ENCODE measurements at places on chromosomes 6 and 20. TPM values are rescaled to one million over a fixed set of nuclear protein-coding genes. Genes with fewer than 3 reads are reported as not detected.

DNA sequence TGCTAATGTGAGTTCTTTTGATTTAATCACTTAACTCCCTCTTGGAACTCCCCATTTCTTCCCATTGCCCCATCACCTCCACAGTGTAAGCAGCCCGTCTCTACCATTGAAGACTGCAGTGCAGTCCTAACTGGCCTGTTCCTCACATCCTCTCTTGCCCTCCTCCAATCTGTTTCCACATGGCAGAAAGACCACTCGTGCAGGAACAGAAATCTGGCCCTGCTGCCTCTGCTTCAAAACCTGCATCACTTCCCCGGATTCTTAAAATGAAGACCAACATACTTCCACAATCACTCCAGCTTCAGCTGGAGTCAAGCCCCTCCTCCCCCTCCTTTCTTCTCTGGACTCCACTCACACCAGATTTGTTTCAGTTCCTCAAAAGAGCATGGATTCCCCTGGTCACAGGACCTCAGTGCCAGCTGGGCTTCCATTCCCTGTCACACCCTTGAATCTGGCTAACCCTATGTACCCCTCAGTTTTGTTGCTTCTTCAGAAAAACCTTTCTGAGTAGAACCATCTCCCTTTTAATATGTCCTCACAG, 802.3 kb downstream of the MAFB start:
- H3K4me3 ChIP-seq = no peak overlapping the region
- no peak for DNase-seq
- H3K27me3 ChIP-seq = no peaks in the 10 kb centered on the region
- H3K36me3 ChIP-seq = no peaks in the 10 kb centered on the region

DNA sequence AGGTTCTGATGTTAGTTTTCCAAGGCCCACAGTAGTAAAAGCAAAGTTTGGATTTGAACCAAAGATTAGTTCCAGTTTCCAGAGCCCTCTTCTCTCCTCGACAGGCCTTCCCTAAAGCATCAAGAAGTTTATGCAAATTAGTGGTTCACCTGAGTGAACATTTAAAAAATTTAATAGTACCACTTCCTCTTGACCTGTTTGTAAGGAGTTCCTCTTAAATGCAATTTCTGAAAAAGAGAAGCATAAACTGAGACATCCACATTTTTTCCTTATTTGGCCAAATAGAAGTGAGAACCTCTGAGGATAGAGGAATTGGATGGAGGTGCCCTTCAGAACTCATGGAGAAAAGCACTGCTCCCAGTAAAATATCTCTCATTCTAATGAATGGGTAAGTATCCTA, 1.2 kb upstream of the DSE start:
- H3K4me3 ChIP-seq = no peak overlapping the region
- H3K27ac ChIP-seq = no peak overlapping the region
- peaks cover 2% of the 10 kb centered on the region for H3K4me1 ChIP-seq

The CDH26 gene
- total RNA-seq = 4.5 TPM

The VSX1 gene
- not detected for total RNA-seq

GRCh38 chr20:11277858-11278257, 604.1 kb upstream of the JAG1 start:
- H3K27me3 ChIP-seq = no peaks in the 10 kb centered on the region
- H3K36me3 ChIP-seq = no peaks in the 10 kb centered on the region
- no peak overlapping the region for H3K27ac ChIP-seq

DNA sequence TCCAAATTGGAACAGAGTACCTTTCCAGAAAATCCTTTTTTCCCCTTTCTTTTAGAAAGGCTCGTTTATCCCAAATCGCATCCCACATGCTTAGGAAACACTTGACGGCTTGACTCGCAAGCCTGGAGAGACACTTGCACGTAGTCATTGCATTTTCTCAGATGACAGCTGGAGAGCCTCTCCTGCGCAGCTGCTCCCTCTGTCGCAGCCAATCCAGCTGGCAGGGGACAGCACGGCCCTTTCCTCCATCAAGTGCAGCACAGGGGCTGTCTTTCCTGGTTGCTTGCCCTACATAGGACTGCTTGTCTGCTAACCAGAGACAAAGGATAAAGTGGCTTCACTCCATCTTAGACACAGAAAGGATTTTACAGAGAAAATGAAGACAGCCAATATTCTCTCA, 77.6 kb upstream of the RGS17 start:
- no peak overlapping the region for H3K4me3 ChIP-seq
- no peaks in the 10 kb centered on the region for H3K36me3 ChIP-seq
- no peaks in the 10 kb centered on the region for H3K4me1 ChIP-seq
- no peaks in the 10 kb centered on the region for H3K27me3 ChIP-seq

- no peaks in the 10 kb centered on the region for H3K27me3 ChIP-seq
- H3K4me3 ChIP-seq = no peak overlapping the region
- DNase-seq = peak; percentile 88
Observed at GRCh38 chr20:62020935-62021701, 44.6 kb downstream of the TAF4 start.

- H3K4me3 ChIP-seq = peak overlapping the region; percentile 22
- no peaks in the 10 kb centered on the region for H3K36me3 ChIP-seq
- peak; percentile 64 for DNase-seq
- no peak overlapping the region for H3K27ac ChIP-seq
- no peaks in the 10 kb centered on the region for H3K27me3 ChIP-seq
- H3K4me1 ChIP-seq = no peaks in the 10 kb centered on the region
Observed at GRCh38 chr6:133837801-133838349, 51.0 kb upstream of the TCF21 start.

The AIF1 gene
- 68.3 TPM for total RNA-seq

GRCh38 chr6:163463180-163463579, 48.7 kb downstream of the QKI start:
- no peak for DNase-seq
- peaks cover 5% of the 10 kb centered on the region for H3K4me1 ChIP-seq
- H3K27me3 ChIP-seq = no peaks in the 10 kb centered on the region
- no peak overlapping the region for H3K27ac ChIP-seq
- no peak overlapping the region for H3K4me3 ChIP-seq

Measured in aorta (tissue), 5 donors.